ENCODE measurements at places on chromosomes 3 and 15.

GRCh38 chr15:80550219-80550907 lies 144.7 kb upstream of the ABHD17C start:
- no peak for DNase-seq

DNA sequence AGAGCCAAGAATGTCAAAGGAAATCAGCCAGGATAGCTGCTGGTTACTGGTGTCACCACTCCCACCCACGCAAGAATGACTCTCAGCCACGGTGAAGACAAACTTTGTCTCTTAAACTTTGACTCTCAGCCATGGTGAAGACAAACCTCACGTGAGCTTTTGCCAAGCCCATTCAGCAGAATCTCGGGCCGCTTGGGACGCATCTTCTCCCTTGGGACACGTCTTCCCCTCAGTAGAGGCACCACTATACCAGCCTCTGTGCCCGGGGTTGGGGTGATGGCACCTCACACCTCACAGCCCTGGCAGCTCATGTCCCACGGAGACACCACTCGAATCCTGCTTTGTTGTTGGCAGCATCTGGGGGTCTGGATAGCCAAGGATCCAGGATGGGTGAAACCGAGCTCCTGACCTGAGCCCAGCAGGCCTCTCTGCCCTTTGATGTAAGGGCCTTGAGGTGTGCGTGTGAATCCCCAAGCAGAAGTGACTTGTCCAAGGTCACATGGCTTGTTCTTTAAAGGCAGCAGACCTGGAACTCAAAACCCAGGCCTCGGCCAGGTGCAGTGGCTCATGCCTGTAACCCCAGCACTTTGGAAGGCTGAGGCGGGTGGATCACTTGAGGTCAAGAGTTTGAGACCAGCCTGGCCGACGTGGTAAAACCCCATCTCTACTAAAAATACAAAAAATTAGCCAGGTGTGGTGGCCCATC lies 21.8 kb downstream of the RBPMS2 start:
- DNase-seq = no peak

GRCh38 chr3:195365371-195365770 lies 77.4 kb downstream of the ACAP2 start:
- no peak for DNase-seq

DNA sequence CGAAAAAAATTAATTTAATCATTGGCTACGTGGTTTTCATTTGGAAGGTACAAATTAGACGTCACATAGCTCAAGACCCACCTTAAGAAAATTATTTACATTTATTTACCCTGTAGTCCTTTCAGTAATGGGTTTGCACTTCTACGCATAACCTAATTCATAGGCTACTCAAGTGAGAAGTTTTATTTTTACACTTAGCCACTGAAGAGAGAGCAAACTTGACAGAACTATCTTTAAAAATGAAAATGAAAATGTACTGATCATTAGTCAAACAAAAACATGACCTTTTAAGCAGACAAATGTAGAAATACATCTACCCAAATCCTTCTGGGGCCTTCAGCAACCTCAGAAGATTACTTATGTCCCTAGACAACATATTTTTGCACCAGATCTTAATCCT lies 269.4 kb upstream of the TTC14 start:
- no peak for DNase-seq

GRCh38 chr3:119322021-119322834 lies 28.0 kb downstream of the ARHGAP31 start:
- no peak for DNase-seq

- no peak for DNase-seq
Observed at GRCh38 chr3:45258317-45258716, 32.2 kb upstream of the TMEM158 start.

DNA sequence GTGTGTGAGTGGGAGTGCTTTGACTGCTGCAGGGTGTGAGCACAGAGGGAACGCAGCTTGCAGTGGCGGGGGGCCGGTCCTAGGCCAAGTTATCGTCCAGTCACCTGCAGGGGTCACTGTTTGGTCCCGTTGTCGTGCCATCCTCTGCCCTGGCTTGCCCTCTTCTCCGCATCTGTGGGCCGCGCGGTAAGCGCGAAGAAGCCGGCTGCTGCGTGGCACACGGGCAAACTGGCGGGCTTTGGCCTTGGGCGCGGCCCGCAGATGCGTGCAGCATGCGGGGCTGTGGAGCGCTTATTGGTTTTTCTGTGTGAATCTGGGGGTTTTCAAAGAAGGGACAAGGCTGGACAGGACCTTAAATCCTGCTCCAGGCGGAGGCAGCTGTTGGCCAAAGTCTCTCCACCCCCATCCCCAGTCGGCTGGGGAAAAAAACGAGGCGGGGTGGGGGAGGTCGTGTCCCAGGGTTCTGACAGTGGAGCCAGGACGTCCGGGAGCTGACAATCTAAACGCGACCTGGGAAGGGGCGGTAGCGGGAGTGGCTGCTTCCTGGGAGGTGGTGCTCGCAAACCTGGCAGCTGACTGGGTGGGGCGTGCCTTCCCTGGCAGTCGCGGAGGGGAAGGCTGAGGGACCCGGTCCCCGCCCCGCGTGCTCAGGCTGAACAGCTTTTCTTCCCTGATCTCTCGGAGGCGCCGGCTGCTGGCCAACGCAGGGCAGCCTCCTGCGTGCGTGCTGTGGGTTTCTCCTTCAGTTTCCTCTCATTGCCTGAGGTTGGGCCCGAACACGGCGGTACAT lies 39.7 kb upstream of the VEPH1 start:
- DNase-seq = peak; percentile 52

DNA sequence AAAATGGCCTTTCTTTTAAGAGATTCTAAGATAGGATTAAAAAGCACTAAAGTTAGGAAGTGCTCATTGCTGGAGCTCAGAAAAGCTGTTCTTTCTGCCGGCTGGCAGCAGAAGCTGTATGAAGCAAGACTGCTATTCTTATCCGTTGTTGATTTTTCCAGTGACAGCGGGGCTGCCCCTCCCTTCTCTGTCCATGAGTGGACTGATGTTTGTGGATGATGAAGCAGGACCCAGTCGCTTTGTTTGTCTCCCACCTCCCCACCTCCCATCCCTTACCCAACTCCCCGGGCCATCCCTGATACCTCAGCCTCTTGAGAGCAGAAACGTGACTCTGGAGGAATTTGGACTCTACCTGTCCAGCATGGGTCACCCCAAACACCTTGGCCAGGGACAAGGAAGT lies 10.3 kb upstream of the MUSTN1 start:
- DNase-seq = no peak

DNA sequence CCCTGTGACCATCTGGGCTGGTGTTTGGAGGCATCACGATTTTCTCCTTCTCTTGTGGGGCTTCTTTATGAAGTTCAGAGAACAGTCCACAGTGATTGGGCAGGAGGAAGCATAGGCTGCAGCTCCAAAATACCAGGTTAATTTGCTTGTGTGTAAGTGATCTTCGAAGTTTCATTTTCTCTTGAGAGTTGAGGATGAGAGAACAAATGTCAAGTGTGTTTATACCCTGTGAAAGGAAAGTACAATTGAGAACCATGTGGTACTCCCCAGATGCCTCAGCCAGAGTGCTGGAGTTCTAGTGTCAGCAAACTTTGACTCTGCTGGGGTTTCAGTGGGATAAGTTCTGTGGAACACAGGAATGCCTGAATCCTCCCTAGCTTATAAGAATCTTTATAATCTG lies 357.1 kb upstream of the CFAP20DC start:
- no peak for DNase-seq

GRCh38 chr3:94092086-94092485 lies 29.2 kb downstream of the NSUN3 start:
- DNase-seq = no peak

DNA sequence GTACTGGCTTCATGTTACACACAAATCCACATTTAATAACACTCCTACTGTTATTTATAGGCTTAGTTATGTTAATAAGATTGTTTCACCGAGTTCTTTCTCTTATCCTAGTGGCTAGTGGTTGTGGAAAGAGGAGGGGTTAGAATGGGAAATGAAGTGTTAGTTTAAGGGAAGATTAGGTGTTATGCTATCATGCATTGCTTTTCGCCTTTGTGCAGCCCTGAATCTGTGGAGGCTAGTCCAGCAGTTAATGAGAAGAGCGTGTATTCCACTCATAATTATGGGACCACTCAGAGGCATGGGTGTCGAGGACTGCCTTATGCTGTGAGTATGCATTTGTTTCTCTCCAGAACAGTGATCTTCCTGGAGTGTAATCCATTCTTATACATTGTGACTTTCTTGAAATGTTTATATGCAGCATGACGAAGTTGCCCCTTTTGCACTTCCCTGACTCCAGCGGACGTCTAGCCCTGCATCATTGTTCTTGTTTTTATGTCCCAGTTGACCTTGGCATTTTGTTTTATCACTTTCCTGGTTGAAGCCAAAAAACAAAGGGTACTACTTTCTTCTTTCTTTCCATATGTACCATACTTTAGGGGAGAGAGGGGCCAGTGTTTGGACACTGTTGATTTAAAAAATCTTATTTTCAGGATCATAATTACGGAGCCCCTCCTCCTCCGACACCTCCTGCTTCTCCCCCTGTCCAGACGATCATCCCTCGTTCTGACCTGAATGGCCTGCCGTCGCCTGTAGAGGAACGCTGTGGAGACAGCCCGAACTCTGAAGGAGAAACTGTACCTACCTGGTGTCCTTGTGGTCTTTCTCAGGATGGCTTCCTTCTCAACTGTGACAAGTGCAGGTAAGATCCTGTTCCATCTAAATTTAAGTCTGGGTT lies 36.5 kb downstream of the SETD5 start:
- no peak for DNase-seq

GRCh38 chr3:13477943-13478342 lies 2.2 kb upstream of the HDAC11 start:
- DNase-seq = no peak

DNA sequence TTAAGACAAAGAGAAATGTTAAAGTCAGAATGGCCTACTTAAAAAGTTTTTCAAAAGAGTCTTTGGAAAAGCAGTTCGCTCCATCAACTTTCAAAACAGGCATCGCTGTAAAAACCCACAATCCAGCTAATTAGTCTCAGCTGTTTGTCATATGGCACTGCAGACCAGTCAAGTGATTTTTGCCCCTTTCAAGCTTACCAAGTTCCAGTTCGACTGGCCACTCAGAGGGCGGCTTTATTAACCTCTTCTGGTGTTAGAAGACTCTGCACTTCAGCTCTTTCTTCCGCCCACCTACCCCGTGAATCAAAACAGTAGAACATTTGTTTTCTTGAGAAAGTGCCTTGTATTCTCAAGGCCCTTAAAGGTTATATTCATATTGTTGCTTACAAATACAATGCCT lies 19.3 kb downstream of the RAB27A start:
- DNase-seq = no peak

GRCh38 chr15:25325187-25325586 lies 113.6 kb downstream of the UBE3A start:
- no peak for DNase-seq

DNA sequence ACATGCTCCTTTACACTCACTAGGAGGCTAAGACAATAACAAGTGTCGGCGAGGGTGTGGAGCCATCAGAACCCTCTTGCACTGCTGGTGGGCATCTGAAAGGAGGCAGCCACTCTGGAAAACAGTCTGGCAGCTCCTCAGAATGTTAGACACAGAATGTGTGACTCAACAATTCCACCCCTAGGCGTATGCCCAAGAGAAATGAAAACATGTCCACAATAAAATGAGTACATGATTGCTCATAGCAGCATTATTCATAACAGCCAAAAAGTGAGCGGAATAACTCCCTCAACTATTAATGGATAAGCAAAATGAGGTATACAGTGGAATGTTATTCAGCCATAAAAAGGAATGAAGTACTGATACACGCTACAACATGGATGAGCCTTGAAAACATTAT lies 57.8 kb downstream of the WNT7A start:
- no peak for DNase-seq

- no peak for DNase-seq
Observed at GRCh38 chr15:31486506-31486905, 159.9 kb downstream of the KLF13 start.

GRCh38 chr3:188197388-188197847 lies 43.5 kb downstream of the LPP start:
- no peak for DNase-seq

DNA sequence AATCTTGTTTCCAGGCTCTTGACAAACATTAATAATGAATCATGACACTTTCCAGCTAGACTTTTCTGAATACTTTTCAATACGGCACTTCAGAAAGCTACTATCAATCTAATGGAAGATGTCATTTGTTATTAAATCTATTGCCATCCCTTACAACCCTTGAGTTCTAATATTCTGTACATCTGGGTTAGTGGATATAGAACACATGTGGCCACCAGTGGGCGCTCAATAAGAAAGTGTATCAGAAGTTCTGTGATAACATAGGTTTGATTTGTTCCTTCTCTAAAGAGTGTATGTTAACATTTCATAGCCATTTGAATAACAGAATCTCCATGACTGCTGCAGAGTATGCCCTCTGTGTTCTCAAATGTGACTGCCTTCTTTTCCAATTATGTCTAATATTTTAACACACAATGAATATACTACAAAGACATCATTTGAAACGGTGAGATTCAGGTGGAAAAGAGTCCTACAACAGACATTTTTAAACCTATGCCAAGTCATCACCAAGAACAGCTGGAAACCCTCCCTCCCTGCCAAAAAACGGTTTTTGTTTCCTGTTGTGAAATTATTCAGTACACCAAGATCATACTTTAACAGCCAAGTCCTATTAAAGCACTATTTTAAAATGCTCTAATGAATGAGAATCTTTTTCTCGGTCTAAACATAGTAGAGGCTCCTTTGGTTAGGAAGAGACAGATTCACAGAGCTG lies 22.2 kb downstream of the ALDH1A2 start:
- no peak for DNase-seq

- no peak for DNase-seq
Observed at GRCh38 chr15:46110755-46111154, 475.9 kb downstream of the SQOR start.

DNA sequence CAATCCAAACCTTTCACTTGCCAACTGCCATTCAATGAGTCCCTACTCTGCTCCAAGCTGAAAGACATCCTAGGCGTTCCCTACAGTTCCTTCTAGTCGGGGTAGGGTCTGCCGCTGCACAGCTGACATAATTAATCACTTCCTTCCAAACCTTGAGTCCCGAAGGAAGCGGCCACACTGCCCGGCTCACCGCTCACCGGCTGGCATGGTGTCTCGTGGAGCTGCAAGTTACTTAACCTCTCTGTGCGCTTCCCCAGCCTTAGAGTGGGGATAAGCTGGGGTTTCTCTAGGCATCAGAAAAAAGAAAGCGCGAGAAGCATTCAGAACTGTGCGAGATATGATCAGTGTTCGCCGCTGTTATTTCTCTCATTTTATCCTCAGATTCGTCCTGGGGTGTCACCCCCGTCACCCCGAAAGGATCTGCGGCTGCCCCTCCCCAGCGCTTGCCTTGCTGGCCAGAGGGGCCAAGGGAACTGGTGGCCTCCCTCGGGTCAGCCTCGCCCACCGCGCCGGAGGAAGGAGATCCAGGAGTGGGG lies 748 bp downstream of the MRPS25 start:
- DNase-seq = no peak

- DNase-seq = no peak
Observed at GRCh38 chr3:13528217-13528867, 20.6 kb upstream of the FBLN2 start.

- no peak for DNase-seq
Observed at GRCh38 chr3:28053759-28054158, 187.7 kb upstream of the CMC1 start.

- DNase-seq = peak; percentile 48
Observed at GRCh38 chr3:50204804-50205412, at the start of gene SLC38A3. TSS of gene SLC38A3 (plus strand) at chr3:50205271. CDS start at chr3:50214200, 8,929 bp downstream.

- no peak for DNase-seq
Observed at GRCh38 chr3:150130404-150131100, 159.9 kb upstream of the PFN2 start.

GRCh38 chr15:77028451-77029165 lies 33.7 kb downstream of the PSTPIP1 start:
- DNase-seq = no peak

All from renal pelvis (tissue), 12 donors.